ENCODE measurements at places on chromosomes 3 and 15. TPM values are rescaled to one million over a fixed set of nuclear protein-coding genes. Genes with fewer than 3 reads are reported as not detected.

SPINK8 gene
- not detected for total RNA-seq

HESX1 gene
- 0.96 TPM for total RNA-seq

NAA80 gene
- 7.5 TPM for total RNA-seq

LRTM1 gene
- total RNA-seq, result not detected

GABRB3 gene
- 23.2 TPM for total RNA-seq

TLE3 gene
- 124 TPM for total RNA-seq

PXYLP1 gene
- total RNA-seq, result 36.3 TPM

GOLGA8T gene
- not detected for total RNA-seq

CLDN18 gene
- total RNA-seq, result 19.5 TPM

CDHR4 gene
- not detected for total RNA-seq

SLC28A1 gene
- not detected for total RNA-seq

CLRN1 gene
- not detected for total RNA-seq

SCN10A gene
- not detected for total RNA-seq

CPLX3 gene
- not detected for total RNA-seq

LYZL4 gene
- not detected for total RNA-seq

TIMP4 gene
- not detected for total RNA-seq

CSPG5 gene
- total RNA-seq, result 2.5 TPM

PPP4R2 gene
- total RNA-seq, result 130 TPM

HAPLN3 gene
- total RNA-seq, result 6.2 TPM

VIPR1 gene
- 5.8 TPM for total RNA-seq

NANOGP8 gene
- total RNA-seq, result 0.36 TPM

AADACL2 gene
- total RNA-seq, result not detected

C3orf49 gene
- total RNA-seq, result not detected

A4GNT gene
- total RNA-seq, result 3.1 TPM

PRSS50 gene
- total RNA-seq, result 1.9 TPM

MYZAP gene
- 11.5 TPM for total RNA-seq

BRK1 gene
- 123 TPM for total RNA-seq

CNTN6 gene
- total RNA-seq, result 0.17 TPM

CORO2B gene
- 2.0 TPM for total RNA-seq

MNS1 gene
- total RNA-seq, result 4.5 TPM

FOXB1 gene
- total RNA-seq, result not detected

SI gene
- total RNA-seq, result 2.0 TPM

HCN4 gene
- 5.1 TPM for total RNA-seq

NOX5 gene
- total RNA-seq, result not detected

GATA2 gene
- 1.9 TPM for total RNA-seq

MORC1 gene
- not detected for total RNA-seq

ILDR1 gene
- total RNA-seq, result 5.4 TPM

AEN gene
- total RNA-seq, result 31.1 TPM

GOLGA6L2 gene
- 0.12 TPM for total RNA-seq

MKRN3 gene
- 0.24 TPM for total RNA-seq

ACKR4 gene
- total RNA-seq, result not detected

CEMIP gene
- 1.3 TPM for total RNA-seq

UROC1 gene
- total RNA-seq, result not detected

CPN2 gene
- not detected for total RNA-seq

UBAP1L gene
- 5.8 TPM for total RNA-seq

PPP2R3A gene
- 35.0 TPM for total RNA-seq

RHOV gene
- total RNA-seq, result 4.4 TPM

NRROS gene
- 2.0 TPM for total RNA-seq

IL20RB gene
- total RNA-seq, result 1.7 TPM

CD47 gene
- total RNA-seq, result 55.1 TPM

RBM6 gene
- 144 TPM for total RNA-seq

MESP1 gene
- total RNA-seq, result 0.50 TPM

DAZL gene
- not detected for total RNA-seq

KLHL40 gene
- not detected for total RNA-seq

ARGFX gene
- total RNA-seq, result not detected

SLC22A14 gene
- total RNA-seq, result 0.18 TPM

All from progenitor cell of endocrine pancreas (in vitro differentiated cells).